NCI-H1105 treated with DMSO at 0.1 percent for 48 hours (cell line): ENCODE measurements at places on chromosomes 7 and 10.

DNA sequence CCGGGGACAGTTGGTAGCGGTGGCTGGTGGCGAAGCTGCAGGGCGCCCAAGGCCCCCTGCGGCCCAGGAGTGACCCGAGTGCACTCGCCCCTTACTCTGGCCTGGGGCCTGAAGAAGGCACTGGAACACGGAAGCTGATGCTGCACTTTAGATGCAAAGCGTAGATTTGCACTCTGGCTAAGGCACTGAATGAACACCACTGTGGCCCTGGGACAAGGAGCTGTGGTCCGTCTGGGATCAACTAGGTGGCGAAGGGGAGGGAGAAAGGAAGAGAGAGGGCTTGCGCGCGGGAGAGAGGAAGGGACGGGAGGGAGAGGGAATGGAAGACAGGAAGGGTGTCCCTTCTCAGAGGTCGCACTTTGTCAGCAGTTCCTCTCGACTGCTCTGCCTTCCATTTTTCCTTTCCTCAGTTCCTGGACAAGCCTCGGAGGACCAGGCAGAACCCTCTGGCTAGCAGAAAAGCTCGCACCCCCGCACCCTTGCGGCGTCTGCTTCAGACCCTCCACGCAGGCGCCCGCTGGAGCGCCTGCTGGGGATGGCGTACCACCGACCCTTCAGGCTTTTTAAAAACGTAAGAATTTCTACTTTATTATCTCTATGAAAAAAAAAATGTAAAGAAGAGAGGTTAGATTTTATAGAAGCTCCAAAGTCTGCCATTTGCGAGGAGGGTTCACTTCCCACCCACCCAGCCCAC lies 1.2 kb downstream of the FERD3L start:
- DNase-seq = no peak

DNA sequence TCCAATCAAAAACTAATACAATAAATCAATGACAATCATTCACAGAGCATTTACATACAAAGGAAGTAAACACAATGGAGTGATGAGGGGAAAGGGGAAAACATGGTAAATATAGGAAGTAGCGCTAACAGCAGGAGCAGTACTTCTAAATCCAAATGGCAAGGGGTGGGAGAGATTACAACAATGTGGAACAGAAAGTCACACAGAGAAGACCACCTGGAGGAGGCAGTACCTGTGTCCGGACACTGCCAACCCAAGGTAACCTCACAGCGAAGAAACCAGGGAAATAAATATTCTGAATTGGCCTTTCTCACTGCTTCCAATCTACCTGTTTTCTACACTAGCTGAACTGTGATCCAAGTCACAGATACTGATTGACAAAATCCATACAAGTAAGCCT lies 58.2 kb downstream of the ABI1 start:
- DNase-seq = no peak

DNA sequence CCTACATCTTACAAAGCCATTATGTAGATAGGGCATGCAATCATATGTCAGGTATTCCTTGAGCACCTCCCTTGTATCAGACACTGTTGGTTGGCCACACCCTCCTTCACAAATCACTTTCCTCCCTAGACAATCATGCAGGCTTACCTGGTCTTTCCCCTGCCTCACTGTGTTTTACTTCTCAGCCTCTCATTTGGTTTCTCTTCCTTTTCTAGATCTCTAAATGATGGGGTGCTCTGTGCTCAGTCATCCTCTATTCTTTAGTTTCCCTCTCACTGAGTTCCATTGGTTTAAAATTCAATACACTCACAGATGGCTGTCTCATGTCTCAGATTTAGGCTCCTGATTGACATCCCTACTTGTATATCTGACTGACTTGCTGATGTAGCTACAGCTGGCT lies 31.4 kb downstream of the ANK3 start:
- no peak for DNase-seq

DNA sequence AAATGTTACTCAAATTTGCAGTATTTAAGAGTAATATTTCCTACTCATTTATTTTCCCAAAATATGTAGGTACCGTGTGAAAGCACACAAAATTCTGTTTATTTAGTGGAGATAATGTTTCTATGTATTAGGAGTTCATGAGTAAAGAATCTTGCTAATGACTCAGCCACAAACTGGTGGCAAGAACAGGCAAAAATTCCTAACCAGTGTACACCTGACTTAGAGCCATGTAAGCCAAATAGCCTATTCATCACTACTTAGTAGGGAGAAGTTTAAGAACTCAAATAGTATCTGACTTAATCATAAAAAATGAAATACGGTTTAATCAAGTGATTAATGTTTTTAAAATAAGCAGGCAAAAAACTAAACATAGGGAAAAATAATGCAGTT lies 169.0 kb downstream of the SRPK2 start:
- no peak for DNase-seq

DNA sequence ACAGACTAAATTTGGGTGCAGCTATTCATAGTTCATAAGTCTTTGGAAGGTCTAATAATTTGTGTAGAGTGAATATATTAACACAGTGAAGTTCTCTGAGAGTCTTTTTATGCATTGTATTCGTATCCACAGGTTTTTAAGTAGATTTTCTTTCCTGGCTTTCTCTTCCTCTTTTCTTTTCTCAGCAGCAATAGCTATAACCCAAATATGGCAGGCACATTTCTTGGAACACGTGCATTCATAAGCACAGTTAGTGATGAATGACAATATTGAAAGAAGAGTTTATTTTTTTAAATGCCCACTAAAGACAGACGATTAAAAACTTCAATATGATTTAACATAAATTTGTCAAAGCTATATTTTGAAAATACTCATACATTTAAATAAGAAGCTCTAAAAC lies 220.5 kb upstream of the MBL2 start:
- DNase-seq = no peak

GRCh38 chr7:130463553-130464434 lies 23.0 kb upstream of the CEP41 start:
- no peak for DNase-seq

- no peak for DNase-seq
Observed at GRCh38 chr7:50673096-50673495, 107.9 kb upstream of the DDC start.

DNA sequence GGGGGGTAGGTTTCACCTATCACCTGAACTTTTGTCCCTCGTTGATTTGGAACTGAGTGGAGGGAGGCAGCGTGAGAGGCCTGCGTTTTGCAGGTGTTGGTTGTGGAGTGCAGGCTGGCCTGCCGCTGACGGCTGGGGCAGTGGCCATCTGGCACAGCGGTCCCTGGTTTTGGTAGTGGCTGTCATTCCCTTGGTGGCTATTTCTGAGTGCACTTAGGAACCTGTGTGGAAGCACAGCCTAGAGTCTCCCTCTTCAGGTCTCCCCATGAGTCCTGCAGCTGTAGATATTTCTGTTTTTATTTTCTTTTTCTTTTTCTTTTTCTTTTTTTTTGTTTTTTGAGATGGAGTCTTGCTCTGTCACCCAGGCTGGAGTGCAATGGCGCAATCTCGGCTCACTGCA lies 129.2 kb downstream of the CUL2 start:
- no peak for DNase-seq

DNA sequence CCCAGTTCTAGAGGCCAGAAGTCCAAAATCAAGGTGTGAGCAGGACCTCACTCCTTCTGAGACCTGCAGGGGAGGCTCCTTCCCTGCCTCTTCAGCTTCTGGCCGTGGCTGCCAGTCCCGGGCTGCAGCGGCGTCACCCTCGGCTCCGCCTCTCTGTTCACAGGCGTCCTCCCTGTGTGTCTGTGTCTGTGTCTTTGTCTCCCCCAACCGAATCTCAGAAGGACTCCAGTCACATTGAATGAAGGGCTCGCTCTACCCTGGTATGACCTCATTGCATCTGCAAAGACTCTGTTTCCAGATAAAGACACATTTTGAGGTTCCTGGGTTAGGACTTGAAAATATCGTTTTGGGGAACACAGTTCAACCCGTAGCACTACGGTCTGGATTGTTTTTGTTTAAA lies 33.1 kb upstream of the GALNT11 start:
- no peak for DNase-seq

- DNase-seq = no peak
Observed at GRCh38 chr7:127828843-127829500, 177.0 kb downstream of the SND1 start.

DNA sequence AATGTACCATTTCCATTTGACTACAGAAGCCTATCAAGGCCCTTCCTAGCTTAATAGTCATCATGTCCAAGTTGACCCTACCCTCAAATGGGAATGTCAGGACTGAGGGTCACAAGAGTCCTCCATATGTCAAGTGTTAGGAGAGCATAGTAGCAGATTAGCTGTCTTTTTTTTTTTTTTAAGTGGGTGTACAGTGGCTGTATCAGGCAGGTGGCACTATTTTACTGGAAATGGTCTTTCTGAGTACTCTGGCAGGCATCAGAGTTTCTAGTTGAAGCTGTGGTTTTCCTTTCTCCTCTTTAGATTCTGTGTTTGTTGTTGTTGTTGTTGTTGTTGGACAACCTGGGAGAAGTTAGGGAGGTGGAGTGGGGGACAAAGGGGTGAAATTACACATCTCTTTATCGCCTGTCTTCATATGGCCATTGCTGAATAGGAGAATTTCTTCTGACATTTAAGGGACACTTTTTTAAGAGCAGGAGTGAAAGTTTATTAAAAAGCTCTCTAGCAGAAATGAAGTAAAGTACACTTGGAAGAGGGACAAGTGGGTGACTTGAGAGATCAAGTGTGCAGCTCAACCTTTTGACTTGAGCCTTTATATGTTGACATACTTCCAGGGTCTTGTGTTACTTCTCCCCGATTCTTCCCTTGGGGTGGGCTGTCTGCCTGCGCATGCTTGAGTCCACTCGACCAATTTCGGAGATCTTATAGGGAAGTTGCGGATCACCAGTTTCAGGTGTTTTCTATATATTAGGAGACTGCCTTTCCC lies 104.1 kb upstream of the FOXP2 start:
- DNase-seq = peak; percentile 46

- peak; percentile 0 for DNase-seq
Observed at GRCh38 chr10:53843736-53844362, 957.2 kb downstream of the PCDH15 start.

DNA sequence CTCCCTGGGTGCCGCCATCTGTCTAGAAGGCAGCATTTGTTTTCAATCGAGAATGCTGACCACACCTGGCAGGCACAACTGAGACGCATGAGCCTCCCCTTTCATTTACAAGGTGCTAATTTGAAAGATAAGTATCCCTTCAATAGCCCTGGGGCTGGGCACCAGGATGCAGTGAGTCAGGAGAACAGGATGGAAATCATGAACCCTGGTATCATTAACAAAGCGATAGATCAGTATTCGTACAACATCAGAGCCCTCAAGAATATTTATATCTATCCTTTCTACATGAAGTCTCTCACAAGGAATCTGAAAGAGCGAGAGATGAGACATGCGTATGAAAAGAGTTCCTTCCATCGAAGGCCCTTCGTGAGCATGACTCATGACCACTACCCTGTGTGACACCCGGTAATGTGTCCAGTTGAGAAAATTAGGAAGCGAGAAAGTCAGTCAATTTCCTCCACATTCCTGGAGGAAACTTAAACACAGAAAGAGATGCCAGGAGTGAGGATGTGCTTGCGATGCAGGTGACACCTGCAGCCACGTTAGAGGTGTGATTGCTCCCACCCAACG lies 123.1 kb upstream of the PITRM1 start:
- DNase-seq = no peak

GRCh38 chr7:25720427-25720826 lies 431.6 kb upstream of the NFE2L3 start:
- no peak for DNase-seq

DNA sequence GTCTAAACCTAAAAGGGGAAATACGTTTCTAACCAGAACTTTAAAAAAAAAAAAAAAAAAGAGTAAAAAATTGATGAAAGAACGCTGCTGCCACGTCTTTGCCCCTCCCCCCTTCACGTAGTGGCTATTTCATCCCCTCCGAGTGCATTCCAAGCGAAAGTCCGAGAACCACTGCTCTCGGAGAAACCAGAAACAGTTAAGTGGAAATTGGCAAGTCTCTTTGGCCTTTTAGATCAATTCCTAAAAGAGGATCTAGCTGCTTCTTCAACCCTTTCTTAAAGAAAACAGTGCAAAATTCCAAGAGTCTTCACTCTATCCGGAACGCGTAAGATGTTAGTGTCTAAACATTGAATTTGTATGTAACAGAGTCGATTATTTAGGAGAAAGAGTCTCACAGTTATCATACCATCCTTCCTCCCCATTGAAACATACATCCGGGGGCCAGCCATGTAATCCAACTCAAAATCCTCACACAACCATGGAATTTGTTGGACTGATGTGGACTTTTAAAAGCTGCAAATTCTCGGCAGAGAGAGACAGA lies 1.1 kb downstream of the P4HA1 start:
- DNase-seq = peak; percentile 29

DNA sequence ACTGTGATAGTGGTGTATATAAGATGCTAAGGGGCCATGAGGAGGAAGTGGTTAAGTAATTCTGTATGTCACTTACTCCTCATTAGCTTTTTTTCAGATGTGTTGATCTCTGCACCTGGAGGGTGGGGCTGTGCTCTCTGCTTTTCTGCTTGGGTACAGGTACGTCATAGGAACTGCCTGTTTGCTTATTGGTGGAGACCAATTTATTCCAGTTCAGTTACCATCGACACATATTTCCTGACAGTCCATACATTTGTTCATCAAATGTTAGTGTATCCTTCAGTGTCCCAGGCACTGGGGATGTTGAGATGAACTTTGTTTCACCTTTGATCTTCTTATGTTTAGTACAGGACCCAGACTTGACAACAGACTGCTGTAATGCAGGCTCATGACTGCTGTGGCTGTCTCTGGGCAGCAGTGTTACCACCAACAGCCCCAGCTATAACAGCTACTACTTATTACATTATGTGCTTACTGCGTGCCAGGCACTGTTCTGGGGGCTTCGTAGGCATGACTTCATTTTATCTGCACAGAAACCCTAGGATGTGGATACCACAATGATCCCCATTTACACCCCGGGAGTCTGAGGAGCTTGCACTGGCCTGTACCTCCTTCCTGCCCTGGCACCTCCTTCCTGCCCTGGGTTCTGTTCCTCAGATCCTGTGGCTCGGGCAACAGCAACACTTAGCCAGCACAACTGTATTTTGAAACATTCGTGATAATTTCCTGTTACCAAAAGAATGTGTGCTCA lies 87.4 kb downstream of the BUB3 start:
- DNase-seq = no peak

DNA sequence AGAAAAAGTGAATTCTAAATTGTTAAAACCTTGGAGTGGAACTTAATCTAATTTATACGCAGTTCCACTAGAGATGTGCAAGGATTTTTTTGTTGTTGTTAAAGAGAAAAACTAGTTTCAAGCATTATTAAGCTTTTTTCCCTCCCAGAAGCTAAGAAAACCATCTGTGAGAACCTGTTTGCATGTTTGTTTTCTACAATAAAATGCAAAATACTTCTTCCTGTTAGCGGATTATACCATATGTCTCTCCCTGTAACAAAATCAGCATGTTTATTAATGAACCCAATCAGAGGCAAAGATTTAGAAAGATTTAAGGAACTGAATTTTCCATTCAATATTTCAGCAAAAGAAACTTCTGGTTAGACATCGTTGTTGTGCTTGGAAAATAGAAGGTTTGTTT lies 579.8 kb upstream of the GALNT17 start:
- DNase-seq = no peak

- no peak for DNase-seq
Observed at GRCh38 chr10:33524041-33524440, 189.6 kb upstream of the NRP1 start.
